ENCODE measurements at places on chromosomes 16 and 17. TPM values are rescaled to one million over a fixed set of nuclear protein-coding genes. Genes with fewer than 3 reads are reported as not detected.

Gene CD300H
- total RNA-seq: not detected

Gene KRT16
- total RNA-seq: 0.51 TPM

Gene CAPNS2
- not detected for total RNA-seq

Gene ABCC6
- 0.65 TPM for total RNA-seq

Gene CCP110
- 5.1 TPM for total RNA-seq

Gene METTL2A
- total RNA-seq: 21.0 TPM

Gene TLCD1
- 9.6 TPM for total RNA-seq

Gene ABCA6
- not detected for total RNA-seq

Gene TEX14
- total RNA-seq: not detected

Gene FBXO39
- total RNA-seq: not detected

Gene SPATA22
- total RNA-seq: 0.38 TPM

Gene NOG
- 37.2 TPM for total RNA-seq

Gene BICDL2
- not detected for total RNA-seq

Gene SNAI3
- not detected for total RNA-seq

Gene AATK
- 0.89 TPM for total RNA-seq

Gene TP53TG3F
- total RNA-seq: not detected

Gene ATAD5
- 0.38 TPM for total RNA-seq

Gene DPEP3
- not detected for total RNA-seq

Gene CDT1
- 63.6 TPM for total RNA-seq

Gene MEFV
- total RNA-seq: not detected

Gene LYZL6
- not detected for total RNA-seq

Gene ITGB3
- total RNA-seq: 148 TPM

Gene SOX15
- 0.98 TPM for total RNA-seq

Gene KCTD11
- 13.5 TPM for total RNA-seq

Gene SEBOX
- not detected for total RNA-seq

Gene TANGO6
- total RNA-seq: 17.8 TPM

Gene KRTAP3-1
- not detected for total RNA-seq

Gene HOXB8
- 21.9 TPM for total RNA-seq

Gene TMEM100
- not detected for total RNA-seq

Gene OR3A1
- not detected for total RNA-seq

Gene ABAT
- total RNA-seq: 3.9 TPM

Gene EPN3
- total RNA-seq: 0.76 TPM

Gene TNFRSF17
- not detected for total RNA-seq

Gene PROCA1
- 1.6 TPM for total RNA-seq

Gene BCL6B
- total RNA-seq: under 0.01 TPM

Gene CCL4
- total RNA-seq: not detected

Gene RDM1
- 0.25 TPM for total RNA-seq

Gene RPGRIP1L
- 4.9 TPM for total RNA-seq

Gene SLC13A2
- not detected for total RNA-seq

Gene OTOP3
- total RNA-seq: not detected

Gene KRT33A
- total RNA-seq: not detected

Gene OR3A2
- not detected for total RNA-seq

Gene GNAO1
- under 0.01 TPM for total RNA-seq

Gene UBE2Z
- total RNA-seq: 75.6 TPM

Gene CCT6B
- total RNA-seq: 0.38 TPM

Gene SOCS7
- 8.6 TPM for total RNA-seq

Gene SLFN14
- total RNA-seq: not detected

Gene TEKT1
- not detected for total RNA-seq

Gene MYCBPAP
- 0.98 TPM for total RNA-seq

Gene KCNG4
- not detected for total RNA-seq

Gene TBC1D28
- not detected for total RNA-seq

Gene MILR1
- not detected for total RNA-seq

Gene GUCY2D
- not detected for total RNA-seq

Gene MYH3
- 0.38 TPM for total RNA-seq

Gene MT1G
- total RNA-seq: not detected

All from mesangial cell (primary cell).